ENCODE measurements at places on chromosomes 12 and 14. TPM values are rescaled to one million over a fixed set of nuclear protein-coding genes. Genes with fewer than 3 reads are reported as not detected.

The KLHDC1 gene
- 2.2 TPM for total RNA-seq

The ESPL1 gene
- 7.4 TPM for total RNA-seq

The KRT82 gene
- not detected for total RNA-seq

The MEG3 gene
- total RNA-seq = 75.1 TPM

The PTPRQ gene
- 0.24 TPM for total RNA-seq

The PTHLH gene
- 2.3 TPM for total RNA-seq

The ERO1A gene
- 65.2 TPM for total RNA-seq

The KANSL2 gene
- total RNA-seq = 45.3 TPM

The MRPL52 gene
- total RNA-seq = 243 TPM

The GDF11 gene
- total RNA-seq = 9.7 TPM

The C12orf54 gene
- not detected for total RNA-seq

The NTS gene
- total RNA-seq = not detected

The GALNT16 gene
- 1.0 TPM for total RNA-seq

The GSG1 gene
- total RNA-seq = not detected

The SLC6A12 gene
- not detected for total RNA-seq

Data from epithelial cell of alveolus of lung (primary cell).